ENCODE measurements at places on chromosomes 11 and 22.

- no peak for DNase-seq
Measured at GRCh38 chr11:41273908-41274307, 185.5 kb downstream of the LRRC4C start.

GRCh38 chr11:129598378-129598777 is 217.3 kb upstream of the TMEM45B start:
- DNase-seq, result no peak

- no peak for DNase-seq
Measured at GRCh38 chr22:24230911-24231656, 13.8 kb downstream of the GGT5 start.

DNA sequence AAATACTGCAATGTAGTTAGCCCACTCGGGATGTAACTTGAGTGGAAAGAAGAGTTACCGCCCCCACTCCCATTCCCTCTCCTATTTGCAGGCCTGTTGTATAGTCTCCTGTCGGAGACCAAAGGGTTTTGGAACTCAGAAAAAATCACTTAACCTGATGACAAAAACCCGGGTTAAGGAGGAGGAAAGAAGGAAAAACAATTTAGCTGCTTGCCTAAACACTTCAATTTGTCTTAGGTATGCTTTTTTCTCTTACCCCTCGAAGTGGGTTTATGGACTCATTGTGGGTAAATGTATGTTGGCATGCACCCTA is 2.2 kb downstream of the YAP1 start:
- no peak for DNase-seq

DNA sequence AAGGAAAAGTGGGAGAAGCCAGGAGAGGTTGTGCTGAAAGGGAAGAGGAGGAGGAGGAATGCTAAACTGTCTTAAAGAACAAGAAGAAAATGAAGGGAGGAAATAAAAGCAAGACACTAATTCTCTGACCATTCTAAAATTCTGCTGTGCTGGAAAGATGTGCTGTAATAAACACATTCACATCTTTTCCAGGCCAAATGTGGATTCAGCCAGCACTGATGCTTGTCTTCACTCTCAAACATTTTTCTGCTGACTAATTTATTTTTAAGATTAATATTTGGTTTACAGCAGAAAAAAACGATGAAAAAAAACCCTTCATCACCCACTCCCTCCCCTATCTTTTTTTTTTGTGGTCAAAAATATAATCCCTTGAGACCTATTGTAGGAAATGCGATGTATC is 223.6 kb downstream of the SWAP70 start:
- no peak for DNase-seq

- DNase-seq, result no peak
Measured at GRCh38 chr11:130520271-130520671, 71.8 kb downstream of the ADAMTS15 start.

DNA sequence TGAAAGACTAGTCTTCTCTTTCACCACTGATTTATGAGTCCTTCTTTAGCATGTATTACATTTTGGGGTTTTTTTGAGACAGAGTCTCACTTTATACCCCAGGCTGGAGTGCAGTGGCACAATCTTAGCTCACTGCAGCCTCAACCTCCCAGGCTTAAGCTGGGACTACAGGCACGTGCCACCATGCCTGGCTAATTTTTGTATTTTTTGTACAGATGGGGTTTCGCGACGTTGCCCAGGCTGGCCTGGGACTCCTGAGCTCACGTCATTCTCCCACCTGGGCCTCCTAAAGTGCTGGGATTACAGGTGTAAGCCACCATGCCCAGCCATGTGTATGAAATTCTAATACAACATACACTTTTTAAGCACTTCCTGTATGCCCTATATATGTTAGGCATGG is 26.3 kb upstream of the CXCR5 start:
- DNase-seq, result no peak

DNA sequence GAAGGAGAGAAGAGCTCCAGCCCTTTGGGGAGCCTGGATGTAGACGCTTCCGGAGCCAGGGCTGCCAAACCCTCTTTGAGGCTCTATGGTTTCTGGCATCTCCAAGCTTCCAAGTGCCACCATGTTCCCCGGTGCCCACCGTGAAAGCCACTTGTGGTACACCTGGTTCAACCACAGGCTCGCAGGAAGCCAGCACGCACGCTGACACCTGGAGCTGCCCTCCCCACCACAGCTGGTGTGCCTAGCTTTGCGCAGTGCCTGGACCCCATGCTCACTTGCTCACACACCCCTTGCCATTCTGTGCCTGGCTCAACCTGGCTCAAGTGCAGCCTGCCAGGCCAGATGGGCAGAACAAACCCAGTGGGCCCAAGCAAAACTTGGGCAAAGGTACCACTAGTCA is 831.4 kb downstream of the DLG2 start:
- no peak for DNase-seq

- DNase-seq, result no peak
Measured at GRCh38 chr22:24806663-24807001, 621 bp downstream of the SGSM1 start.

GRCh38 chr11:44798607-44798972 is 71.8 kb downstream of the TSPAN18 start:
- no peak for DNase-seq

DNA sequence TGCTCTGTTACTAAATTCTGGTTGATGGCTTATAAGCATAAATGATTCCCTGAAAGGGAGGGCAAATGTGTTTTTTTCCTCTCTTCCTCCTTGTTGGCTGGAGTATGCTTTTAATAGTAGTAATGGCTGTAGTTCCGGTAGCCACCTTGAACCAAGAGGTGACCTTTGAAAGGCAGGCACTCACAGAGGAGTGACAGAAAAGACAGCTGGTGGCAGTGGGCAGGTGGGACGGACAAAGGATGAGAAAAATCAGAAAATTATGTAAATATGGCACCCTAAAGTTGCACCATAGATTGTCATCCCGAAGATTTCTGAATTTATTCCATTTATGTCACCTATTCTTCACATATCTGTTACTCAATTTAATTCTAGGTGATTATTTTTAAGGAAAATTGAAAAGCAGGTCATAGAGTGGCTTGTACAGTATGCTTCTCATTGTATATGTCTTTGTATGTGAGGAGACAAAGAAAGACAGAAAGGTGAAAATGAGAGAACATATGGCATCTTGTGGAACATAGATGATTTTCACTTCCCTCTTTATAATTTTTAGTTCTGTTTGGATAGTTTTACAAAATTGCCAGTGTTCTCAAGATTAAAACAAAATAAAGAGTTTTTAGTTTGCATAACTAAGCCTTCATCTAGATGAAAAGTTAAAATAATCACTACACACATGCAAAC is 17.0 kb downstream of the CASP12 start:
- no peak for DNase-seq

GRCh38 chr11:69362315-69362714 is 68.4 kb downstream of the MYEOV start:
- no peak for DNase-seq

- no peak for DNase-seq
Measured at GRCh38 chr11:15696069-15696468, 581.3 kb downstream of the INSC start.

GRCh38 chr22:36636916-36637315 is 66.6 kb downstream of the CACNG2 start:
- DNase-seq, result no peak

DNA sequence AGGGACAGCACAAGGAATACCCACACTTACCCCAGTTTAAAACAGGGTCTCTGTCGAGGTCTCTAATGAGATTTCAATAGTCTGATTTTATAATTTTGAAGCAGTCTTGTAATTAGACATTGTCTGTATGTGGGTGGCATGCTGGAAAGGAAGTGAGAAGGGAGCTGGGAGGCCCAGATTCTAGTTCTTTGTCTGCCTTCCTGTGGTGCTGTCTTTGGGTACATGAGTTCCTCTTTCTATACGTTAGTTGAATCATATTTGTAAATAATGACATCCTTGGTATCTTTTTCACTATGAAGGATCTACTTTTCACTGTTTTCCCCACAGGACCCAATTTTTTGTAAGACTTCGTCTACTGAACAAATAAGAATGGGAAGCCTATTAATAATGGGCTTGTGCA is 42.0 kb upstream of the TENM4 start:
- no peak for DNase-seq

DNA sequence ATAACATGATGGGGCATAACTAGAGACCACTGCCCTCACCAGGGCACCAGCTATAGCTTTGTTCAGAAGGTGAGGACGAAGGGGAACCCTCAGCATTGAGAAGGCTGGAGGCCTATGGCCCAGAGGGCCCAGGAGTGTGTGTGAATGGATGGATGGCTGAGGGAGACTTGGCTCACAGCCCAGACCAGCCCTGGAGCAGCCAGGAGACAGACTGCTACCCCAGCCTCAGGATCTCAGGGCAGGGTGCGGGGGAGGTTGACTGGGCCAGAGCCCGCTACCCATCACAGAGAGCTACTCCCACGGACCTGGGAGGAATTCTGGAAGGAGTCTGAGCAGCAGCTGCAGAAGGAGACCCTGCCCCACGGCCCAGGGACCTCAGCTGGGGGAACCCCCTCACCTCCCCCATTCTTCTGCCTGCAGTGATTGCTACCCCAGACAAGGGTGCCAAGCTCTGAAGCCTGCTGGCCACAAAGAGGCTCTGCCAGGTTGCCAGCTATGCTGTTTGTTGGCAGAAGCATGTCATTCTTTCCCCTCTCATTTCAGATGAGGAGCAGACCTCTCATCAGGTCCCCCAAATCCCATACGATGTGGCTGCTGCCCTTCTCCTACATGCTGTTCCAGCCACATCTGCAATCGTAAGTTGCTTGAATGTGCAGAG is 5.4 kb upstream of the CSDC2 start:
- no peak for DNase-seq

- no peak for DNase-seq
Measured at GRCh38 chr22:40310081-40310767, 36.1 kb upstream of the ADSL start.

DNA sequence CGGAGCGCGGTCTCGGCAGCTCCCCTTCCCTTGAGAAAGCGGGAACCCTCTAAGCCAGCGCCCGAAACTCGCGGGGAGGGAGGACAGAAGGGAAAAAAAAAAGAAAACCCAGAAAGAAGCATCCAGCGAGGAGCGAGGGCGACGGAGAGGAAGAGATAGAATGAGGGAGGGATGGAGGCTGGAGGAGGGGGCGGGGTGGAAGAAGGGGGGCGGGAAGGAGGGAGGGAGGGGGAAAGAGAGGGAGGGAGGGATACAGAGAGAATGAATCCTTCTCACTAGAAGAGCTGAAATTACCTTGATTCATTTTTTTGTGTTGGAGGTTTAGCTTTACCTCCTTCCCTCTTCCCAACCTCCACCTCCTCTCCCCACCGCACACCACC is 19.3 kb upstream of the BDNF start:
- no peak for DNase-seq

DNA sequence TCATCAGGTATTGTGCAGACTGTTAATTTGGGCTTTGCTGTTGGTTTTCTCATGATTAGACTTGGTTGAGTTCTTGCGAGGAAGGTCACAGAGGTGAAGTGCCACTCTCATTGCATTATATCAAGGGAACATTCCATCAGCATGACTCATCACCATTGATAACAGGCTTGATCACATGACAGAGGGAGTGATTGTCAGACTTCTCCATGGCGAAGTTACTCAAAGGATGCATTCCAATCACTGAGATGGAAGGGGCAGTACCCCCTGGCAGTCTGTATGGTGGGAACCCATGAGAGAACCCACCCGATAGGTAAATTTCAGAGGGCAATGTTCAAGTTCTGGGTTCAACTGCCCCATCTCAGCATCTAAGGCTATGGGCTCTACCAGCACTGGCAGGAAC is 19.4 kb upstream of the P2RY2 start:
- peak; percentile 96 for DNase-seq

DNA sequence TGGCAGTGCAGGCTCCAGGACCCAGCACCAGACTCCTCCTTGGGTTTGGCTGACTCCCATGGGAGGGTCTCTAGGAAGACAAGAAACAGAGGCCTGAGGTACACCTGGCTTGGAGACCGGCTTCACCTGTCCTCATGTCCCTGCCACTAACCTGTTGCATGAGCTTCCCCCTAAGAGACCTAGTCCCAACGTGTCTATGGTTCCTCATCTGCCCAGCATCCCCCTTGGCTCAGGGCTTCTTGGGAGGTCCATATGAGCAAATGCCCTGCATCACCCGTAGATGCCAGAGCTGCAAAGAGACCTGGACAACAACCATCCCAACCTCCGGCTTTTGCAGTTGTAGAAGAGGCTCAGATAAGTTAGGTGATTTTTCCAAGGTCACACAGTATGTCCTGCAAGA is 123.5 kb downstream of the BUD13 start:
- DNase-seq, result no peak

DNA sequence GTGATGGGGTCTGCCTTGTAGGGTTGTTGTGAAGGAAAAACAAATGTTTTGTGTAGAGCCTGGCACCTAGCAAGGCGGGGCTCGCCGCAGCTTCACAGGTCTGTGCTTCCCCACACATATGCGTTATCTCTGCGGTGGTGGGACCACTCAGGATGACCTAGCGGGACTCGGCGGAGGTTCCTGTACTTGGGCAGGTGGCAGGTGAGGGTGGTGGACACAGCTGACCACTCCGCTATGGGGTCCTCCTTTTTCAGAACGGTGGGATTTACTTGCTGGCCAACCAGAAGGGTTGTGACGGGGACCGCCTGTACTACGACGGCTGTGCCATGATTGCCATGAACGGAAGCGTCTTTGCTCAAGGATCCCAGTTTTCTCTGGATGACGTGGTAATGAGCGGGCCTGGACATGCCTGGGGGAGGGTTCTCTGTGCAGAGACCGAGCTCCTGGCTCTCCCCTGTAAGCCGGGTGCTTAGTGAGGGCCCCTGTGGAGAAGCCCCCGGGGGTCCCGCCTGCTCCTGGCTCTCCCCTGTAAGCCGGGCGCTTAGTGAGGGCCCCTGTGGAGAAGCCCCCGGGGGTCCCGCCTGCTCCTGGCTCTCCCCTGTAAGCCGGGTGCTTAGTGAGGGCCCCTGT is 21.3 kb downstream of the NADSYN1 start:
- no peak for DNase-seq

- DNase-seq, result no peak
Measured at GRCh38 chr11:119880143-119880542, 151.1 kb upstream of the NECTIN1 start.

DNA sequence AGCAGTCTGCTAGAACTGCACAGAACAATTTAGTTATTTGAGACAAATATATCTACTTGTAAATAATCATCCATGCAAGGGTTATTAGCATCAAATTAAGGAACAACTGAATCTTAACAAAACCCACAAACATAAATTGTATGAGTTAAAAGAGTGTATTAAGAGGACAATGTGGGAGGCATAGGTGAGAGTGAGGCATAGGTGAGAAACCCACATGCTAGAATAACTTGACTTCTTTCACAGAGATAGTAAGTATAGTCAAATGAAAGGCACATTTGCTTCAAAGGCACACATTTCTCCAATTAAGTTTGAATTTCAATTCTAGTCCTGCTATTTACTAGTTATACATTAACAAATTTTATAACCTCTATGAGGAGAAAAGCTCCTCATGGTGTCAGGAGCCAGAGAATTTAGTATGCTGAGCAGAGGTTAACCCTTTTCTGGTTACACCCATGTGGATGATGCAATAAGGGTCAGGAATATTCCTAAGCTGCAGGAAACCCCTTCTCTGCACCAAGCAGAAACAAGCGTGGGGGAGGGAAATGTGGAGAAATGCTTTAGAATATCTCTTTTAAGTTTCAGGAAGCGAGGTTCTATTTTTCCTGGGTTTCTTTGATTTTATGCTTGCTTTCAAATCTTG is 264.2 kb downstream of the GRM5 start:
- DNase-seq, result no peak
